ENCODE measurements at places on chromosomes 7 and 10. TPM values are rescaled to one million over a fixed set of nuclear protein-coding genes. Genes with fewer than 3 reads are reported as not detected.

OR6B1 gene
- total RNA-seq: not detected

BICC1 gene
- total RNA-seq: 0.10 TPM

GRID2IP gene
- total RNA-seq: 0.21 TPM

CRYGN gene
- total RNA-seq: not detected

ITPRID1 gene
- not detected for total RNA-seq

TMEM130 gene
- total RNA-seq: not detected

SVOPL gene
- not detected for total RNA-seq

MYOF gene
- total RNA-seq: 55.4 TPM

CRHR2 gene
- total RNA-seq: not detected

TEX36 gene
- total RNA-seq: not detected

RAB19 gene
- total RNA-seq: 9.1 TPM

DNA sequence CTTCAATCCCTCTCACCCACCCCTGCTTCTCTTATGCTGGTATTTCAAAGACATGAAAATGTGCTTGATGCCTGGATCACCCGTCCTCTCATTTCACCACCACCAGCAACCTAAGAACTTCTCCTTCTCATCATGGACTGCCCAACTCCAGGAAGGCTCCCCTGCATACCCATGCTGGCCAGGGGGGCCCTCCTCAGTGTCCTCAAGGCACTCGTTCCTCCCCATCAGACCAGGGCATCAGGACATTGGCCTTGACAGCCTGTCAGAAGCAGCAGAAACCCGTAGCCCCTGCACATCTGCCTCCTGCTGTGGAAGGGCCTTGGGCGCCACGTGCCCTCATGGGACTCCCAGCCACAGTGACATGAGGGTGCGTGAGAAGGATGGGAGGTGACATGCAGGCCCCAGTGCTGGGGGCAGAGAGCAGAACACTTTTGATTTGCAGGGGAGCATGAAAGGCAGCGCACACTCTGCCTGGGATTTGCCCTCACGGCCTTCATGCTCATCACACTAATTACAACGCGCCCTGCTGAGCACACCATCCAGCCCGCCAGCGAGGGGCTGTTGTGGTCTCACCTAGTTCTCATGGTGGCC is 1.9 kb upstream of the HSPA12A start:
- no peak for DNase-seq

- no peak for DNase-seq
Measured at GRCh38 chr10:71239131-71239915, 27.0 kb downstream of the UNC5B start.

- DNase-seq: no peak
Measured at GRCh38 chr7:43569424-43569823, 13.5 kb upstream of the STK17A start.

DNA sequence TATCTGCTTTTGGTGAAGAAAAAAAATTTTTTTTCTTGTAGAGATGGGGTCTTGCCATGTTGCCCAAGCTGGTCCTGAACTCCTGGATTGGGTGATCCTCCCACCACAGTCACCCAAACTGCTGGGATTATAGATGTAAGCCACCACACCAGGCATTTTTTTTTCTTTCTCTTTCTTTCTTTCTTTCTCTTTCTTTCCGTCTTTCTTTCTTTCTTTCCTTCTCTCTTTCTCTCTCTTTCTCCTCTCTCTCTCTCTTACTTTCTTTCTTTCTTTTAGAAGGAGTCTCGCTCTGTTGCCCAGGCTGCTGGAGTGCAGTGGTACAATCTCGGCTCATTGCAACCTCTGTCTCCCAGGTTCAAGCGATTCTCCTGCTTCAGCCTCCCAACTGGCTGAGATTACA is 3.5 kb upstream of the UBE2D4 start:
- DNase-seq: no peak

GRCh38 chr7:129630341-129630740 is 18.8 kb downstream of the NRF1 start:
- no peak for DNase-seq

DNA sequence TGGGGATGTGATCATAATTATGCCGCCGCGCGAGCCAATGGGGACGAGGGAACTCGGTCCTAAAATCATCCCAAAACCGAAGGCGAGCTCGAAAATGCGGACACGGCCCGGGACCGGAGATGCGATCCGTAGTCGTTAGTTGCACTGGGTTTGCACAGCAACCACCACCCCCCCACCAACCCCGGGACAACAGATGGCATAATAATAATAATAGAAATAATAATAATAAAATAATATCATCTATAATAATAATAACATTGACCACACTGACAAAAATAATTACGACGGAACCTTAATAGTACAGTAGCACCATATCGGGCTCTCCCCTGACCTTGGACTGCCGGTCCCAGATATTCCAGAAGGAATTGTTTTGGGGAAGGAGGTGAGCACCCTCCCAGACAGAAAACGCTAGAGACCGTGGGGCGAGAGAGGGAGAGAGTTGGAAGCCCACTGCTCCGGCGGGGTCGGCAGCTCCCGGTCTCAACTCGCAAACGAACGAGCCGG is 1.1 kb upstream of the EMX2 start:
- DNase-seq: no peak

GRCh38 chr7:7988706-7989105 is 20.1 kb downstream of the GLCCI1 start:
- no peak for DNase-seq

DNA sequence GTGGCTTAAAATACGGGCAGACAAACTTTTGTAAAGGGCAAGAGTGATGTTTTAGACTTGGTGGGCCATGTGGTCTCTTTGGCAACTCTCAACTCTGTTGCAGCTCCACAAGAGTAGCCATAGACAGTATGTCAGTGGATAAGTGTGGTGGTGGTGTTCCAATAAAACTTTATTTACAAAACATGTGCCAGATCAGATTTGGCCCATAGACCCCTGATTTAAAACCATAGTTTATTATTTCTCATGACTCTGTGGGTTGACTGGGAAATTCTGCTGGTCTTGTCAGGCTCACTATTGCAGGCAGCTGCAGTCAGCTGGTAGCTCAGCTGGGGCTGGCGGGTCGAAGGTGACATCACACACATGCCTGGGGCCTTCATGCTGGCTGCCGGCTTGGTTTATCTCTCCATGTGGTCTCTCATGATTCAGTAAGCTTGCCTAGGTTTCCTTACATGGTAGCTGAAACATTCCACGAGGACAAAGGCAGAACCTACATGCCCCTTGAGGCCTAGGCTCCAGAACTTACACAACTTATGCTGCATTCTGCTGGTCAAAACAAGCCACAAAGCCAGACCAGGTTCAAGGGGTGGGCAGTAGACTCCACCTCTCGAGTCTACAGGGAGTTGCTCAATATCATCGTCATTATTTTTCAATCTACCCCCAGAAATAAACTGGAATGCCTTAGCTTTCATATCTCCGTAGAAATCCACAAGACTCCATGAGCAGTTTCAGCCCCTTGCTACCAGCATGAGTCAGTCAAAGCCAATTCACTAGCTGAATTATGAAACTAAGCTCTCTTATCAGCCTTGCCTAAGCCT is 245.7 kb downstream of the WDR11 start:
- DNase-seq: no peak

- DNase-seq: no peak
Measured at GRCh38 chr10:77890097-77890496, 36.5 kb downstream of the DLG5 start.

- DNase-seq: no peak
Measured at GRCh38 chr7:86558680-86559501, 84.8 kb upstream of the GRM3 start.

- no peak for DNase-seq
Measured at GRCh38 chr7:52615021-52615695, 420.3 kb upstream of the POM121L12 start.

GRCh38 chr7:101911800-101912715 is 94.6 kb downstream of the CUX1 start:
- DNase-seq: no peak

DNA sequence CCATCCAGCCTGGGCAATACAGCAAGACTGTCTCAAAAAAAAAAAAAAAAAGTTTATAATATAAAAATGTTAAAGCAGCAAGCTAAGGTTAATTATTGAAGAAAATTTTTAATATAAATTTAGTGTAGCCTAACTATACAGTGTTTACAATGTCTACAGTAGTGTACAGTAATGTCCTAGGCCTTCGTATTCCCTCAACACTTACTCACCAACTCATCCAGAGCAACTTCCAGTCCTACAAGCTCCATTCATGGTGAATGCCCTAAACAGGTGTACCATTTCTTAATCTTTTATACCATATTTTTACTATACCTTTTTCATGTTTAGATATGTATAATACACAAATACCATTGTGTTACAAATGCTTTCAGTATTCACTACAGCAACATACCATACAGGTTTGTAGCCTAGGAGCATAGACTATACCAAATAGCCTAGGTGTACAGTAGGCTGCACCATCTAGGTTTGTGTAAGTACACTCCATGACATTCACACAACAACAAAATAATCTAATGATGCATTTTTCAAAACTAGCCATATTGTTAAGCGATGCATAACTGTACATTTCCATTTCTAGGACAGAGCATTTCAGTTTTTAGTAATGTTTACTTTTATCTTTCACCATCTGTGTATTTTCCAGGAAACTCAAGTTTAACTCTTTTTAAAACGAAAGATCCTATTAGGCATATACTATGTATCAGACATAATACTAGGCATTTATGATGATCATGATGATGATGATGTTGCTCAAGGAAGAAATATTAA is 43.3 kb downstream of the CNOT4 start:
- no peak for DNase-seq

DNA sequence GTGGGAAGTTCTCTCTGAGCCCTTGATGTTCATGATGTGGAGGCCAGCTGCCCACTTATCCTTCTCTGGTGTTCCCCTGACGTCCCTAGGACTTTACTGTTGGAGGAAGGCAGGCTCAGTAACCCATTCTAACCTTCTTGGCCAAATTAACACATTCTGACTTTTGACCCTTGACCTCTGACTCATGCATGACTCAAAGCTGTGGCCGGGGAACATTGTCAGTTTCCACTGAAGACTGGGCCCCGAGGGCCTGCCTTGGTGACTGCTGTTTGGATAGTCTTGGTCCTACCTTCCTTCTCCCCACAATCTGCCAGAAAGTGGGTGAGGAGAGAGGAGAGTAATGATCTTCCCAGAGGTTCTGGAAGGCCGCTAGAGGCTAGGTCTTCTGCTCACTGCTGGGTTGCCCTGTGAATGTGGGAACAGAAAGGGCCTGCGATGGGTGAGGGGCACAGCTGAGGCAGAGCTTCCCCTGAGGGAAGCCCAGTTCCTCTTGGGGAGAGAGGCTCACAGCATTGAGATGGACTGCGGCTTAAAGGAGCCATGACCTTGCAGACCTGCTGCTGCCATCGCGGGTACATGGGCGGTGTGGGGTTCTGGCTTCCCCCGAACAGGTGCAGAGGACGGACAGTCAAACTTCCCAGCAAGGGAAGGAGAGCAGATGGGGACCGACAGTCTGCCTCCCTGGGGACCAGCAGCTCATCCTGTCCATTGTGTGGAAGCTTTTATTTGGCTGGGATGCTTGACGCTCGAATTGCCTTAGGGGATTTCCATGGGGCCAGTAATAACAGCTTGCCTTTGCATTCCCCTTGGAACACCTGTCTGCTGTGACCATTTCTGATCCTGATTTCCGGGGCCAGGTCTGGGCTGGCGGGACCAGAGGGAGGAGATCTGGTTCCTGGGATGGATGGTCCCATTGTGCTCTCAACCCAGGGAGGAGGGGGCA is 43.8 kb downstream of the ADAMTS14 start:
- peak; percentile 12 for DNase-seq

DNA sequence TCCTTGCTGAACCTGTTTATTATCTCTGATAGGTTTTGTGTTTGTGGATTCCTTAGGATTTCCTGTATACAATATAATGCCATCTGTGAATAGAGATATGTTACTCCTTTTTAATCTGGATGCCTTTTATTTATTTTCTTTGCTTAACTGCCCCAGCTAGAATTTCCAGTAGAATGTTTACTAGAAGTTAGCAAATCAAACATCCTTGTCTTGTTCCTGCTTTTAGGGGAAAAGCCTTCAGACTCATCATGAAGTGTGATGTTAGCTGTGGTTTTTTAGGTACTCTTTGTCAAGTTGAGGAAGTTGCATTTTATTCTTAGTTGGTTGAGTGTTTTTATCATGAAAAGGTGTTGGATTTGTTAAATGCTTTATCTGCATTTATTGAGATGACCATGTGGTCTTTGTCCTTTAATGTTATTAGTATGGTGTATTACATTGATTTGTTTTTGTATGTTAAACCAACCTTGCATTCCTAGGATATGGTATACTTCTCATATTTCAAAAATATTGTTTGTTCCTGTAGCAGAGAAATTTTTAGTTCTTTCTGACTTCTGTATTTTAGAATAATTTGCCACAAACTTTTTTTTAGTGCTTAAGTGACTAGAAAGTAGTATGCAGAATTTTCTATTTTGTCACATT is 24.3 kb downstream of the PPP2R2D start:
- no peak for DNase-seq

GRCh38 chr10:122551450-122551849 is 9.1 kb upstream of the DMBT1 start:
- no peak for DNase-seq

- DNase-seq: no peak
Measured at GRCh38 chr7:14013898-14014297, 24.4 kb upstream of the ETV1 start.

- no peak for DNase-seq
Measured at GRCh38 chr10:87541114-87541513, 36.4 kb downstream of the MINPP1 start.

DNA sequence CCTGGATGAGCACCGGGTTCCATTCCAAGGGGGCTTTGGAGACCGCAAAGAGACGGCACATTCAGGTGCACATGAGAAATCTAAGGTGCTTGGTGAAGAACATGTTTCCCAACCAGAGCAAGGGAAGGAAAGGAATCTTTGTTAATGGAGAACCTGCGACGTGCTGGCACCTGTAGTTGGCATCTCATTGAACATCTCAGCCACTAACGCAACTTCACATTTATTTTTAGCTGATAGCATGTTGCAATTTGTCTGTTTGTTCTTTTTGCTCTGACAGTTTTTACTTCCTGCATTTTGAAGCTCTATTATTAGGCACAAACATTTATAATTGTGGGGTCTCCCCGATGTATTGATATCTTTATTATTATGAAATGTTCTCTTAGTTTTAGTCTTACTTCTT is 316.7 kb downstream of the TCERG1L start:
- DNase-seq: no peak

GRCh38 chr7:10022957-10023356 is 950.7 kb upstream of the PHF14 start:
- DNase-seq: no peak

GRCh38 chr7:154903083-154903731 is 99.7 kb downstream of the PAXIP1 start:
- no peak for DNase-seq

Data from activated naive CD4-positive, alpha-beta T cell treated with anti-CD3 and anti-CD28 coated beads, Interleukin-2, amount 50 U/mL, for 72 hours (primary cell).